NCI-H1417 (cell line): ENCODE measurements at places on chromosomes 16 and 17.

DNA sequence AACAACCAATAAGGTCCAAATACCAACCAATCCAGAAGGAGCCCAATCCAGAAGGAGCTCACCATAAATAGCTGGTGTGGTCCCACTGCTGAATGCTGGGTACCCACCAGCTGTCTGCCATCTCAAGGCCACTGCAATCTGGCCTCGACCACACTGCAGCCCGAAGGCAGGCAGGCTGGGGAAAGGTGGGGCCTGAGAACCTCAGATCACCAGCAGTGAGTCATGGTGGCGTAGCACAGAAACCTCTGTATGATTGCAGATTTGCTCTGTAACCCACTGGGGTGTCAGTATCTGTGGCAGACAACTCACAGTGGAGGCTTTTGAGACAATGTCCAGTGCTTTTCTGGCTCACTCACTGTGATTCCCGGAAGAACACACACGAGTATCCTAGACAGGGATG, 14.7 kb upstream of the CMTR2 start:
- DNase-seq, result no peak

- no peak for DNase-seq
Observed at GRCh38 chr17:5362162-5362811, 57.2 kb downstream of the NUP88 start.

DNA sequence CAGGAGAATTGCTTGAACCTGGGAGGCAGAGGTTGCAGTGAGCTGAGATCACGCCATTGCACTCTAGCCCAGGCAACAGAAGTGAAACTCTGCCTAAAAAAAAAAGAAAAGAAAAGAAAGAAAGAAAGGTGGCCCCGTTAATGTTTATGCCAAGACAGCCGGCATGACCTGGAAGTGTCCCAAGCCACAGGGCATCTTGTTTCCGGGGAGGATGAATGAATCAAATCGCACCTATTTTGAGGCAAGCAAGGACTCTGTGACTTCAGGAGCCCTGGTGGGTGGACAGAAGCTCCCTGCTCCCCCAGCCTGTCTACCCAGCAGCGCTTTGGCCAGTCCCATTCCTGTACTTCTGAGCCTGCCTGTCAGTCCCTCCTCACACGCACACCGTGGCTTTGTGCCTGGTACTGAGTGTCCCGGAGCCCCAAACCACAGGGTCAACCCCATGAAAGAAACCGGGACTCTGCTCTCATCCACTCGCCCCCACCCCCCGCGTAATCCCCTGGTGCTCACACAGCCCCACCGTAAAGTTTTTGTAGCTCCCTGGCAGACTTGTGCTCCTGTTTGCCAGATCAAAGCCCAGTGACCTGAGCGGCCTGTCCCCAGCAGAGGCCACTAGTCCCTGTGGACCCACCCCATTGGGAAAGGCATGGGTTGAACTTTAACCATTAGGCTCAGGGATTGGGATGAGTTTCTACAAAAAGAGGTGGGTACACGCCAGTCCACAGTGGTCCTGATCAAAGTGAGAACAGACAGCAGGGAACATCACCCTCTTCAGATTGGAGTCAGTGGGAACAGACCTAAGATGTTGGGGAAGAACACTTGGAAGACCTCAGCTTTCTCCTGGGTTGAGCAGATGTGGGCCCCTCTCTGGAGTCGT, 19.3 kb downstream of the CD2BP2 start:
- no peak for DNase-seq

DNA sequence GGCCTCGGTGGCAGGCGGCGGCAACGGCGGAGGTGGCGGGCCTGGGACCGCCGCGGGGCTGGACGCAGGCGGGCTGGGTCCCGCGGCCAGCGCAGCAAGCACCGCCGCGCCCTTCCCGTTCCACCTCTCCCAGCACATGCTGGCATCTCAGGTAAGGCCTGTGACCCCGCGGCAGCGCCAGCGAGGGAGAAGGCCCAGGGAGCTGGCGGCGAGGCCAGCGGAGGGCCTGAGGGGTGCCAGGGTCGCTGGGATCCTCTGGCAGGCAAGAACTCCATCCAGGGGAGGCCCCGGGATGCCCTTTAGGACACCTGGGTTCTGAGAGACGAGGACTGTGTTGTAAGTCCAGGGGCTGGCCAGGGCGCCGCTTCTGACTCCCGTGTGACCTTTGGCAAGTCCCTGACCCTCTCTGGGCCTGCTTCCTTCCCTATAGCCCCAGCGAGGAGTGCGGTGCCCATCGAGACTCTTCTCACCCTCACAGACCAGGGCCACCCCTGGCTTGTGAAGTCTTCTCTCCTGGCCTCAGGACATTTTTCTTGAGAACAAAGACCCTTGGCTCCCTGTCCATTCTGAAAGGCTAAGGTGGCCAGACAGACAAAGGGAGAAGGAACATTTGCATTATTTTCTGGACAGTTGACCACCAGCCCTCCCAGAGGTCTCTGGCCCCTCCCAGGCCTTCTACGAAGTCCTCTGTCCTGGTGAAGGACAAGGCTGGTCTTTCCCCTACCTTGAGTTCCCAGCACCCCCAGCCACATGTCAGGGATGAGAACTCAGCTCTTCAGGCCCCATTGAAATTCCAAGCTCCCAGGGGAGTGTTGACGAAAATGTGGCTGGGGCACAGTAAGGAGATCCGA, 6.3 kb downstream of the TBX2 start:
- no peak for DNase-seq

DNA sequence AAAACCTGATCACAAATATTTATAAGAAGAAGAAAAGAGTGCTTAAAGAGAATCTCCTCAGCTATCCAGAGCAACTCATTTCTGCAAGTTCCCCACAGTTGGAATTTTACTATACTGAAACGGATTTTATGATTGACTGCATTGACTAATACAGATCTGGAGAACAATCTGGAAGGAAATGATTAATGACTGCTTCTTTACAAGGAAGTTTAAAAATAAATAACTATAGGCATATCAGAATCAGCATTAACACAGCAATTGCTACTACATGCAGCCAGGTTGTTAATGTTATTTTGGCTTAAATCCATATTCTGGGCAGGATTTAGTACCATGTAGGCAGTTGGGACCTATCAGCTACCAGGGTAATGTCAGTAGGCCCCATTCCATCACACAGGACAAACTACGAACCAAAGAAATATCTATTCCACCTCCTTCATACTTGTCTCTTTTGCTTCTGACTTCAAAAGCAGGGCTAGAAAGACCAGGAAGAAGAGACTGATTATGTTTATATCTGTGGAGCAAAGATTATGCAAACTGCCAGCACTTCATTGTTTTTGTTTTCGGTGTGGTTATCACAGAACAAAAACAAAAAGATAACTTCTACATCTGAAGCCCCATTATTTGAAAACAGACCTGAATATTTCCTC, 3.9 kb downstream of the SKAP1 start:
- DNase-seq, result no peak

DNA sequence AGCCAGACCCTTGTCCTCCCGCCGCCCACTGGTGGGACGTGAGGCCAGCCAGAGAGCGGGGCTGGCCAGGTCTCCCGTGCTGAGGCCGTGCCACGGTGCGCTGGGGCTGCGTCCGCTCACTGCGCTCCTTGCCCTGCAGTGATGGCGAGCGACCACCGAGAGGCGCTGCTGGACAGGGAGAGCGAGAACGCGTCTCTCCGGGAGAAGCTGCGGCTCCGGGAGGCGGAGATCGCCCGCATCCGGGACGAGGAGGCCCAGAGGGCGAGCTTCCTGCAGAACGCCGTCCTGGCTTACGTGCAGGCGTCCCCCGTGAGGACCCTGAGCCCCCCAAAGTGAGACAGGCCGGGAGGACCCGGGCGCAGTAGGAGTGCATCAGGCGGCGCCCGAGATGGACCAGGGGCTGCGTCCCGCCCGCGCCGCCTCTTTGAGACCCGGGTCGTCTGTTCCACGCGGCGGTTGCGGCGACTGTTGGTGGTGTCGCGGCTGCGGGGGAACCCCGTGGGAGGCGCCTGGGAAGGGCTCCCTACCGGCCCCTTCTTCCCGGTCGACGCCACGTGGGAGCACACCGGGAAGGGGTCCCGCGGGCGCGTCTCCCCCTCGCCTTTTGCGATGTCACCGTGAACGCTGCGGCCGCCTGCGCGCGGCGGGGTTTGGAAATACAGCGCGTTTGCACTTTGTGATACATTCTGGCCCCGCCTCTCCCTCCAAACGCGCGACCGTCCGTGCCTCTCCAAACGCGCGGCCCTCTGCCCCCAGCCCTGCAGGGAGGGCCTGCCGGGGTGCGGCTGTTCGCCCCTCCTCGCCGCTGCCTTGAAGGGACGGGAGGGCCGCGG, 792 bp upstream of the RAC3 start:
- peak; percentile 79 for DNase-seq

GRCh38 chr16:12206749-12207142, 230.2 kb downstream of the SNX29 start:
- no peak for DNase-seq

DNA sequence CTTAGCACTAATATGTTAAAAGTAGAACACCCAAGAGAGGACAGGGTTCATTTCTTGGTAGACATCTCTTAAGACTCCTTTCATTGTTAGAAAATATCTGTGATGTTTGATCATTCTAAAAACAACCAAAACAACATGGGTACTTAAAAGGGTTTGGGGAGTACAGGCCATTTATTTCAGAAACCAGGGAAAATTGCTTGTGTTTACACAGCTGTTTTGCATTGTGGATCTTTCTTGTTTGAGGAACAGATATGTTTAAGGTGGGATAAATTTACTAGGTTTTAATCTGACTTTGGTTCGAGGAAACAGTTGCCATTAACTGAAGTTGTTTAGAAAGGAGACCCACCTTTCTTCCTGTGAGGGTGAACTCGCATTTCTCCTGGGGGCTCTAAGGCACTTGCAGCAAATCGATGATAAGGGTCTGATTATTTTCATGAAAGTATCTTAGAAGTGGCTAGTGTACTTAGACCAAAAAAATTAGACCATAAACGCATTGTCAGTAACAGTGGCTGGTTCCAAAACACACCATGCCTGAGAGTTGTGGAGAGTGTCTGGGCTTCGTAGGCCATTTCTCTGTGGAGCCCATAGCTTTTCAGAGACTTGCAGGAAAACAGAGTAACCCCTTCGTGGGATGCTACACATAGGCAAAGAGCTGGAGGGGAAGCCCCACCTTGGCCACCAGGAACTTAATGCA, 17.6 kb downstream of the CLUAP1 start:
- DNase-seq, result no peak
